NCI-H748 treated with DMSO at 0.1 percent for 48 hours (cell line): ENCODE measurements at places on chromosomes 5 and 9.
A peak's percentile ranks its signal among the peaks of the same experiment; 100 is the strongest.

GRCh38 chr9:134215699-134216448 is 51.5 kb upstream of the RNU6ATAC start:
- DNase-seq, result peak; percentile 14

- no peak for DNase-seq
Observed at GRCh38 chr9:120030847-120031246, 549.1 kb downstream of the CDK5RAP2 start.

DNA sequence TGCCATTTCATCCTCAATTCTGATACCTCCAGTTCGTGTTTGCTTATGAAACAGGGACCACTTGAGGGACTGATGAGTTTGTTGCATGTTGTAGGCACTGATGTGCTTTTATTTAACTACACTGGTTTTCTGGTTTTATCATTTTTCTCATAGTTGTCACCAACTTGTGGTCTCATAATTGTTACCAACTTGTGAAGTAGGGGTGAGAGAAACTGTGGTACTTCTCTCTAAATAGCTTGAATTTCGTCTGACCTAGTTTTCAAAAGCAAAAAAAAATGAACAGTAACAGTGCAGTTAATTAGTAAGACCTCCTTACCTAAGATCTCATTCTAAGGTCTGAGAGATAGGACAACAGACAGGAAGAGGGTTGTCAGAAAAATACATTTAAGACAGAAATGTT is 78.0 kb downstream of the ANXA2R start:
- no peak for DNase-seq

DNA sequence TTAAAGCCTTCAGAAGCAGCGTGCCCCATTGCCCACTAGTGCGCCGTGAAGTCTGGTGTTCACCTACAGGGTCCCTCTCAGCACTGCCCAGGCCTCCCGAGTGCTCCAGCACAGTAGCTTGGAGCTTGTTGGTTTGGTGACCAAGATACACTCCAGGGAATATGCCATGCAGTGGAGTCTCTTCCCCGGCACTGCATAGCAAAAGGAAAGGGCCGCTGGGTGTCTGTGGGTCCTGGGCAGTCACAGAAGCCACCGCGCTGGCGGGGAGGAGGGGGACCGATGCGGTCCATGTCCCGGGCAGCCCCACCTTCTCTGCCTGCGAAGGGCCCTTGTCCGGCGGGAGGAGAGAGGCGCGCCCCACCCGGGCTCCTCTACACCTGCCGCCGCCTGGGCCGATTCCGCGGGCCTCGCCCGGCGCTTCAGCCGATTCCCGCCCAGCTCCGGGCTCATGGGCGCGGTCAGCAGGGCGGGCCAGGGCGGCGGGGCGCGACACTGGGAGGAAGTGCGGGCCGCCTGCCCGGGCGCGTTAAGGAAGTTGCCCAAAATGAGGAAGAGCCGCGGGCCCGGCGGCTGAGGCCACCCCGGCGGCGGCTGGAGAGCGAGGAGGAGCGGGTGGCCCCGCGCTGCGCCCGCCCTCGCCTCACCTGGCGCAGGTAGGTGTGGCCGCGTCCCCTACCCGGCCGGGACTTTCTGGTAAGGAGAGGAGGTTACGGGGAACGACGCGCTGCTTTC is at the start of gene SYK:
SYK (plus strand) TSS at position 579 of the 732 bp plus-strand sequence. CDS start 42,080 bp downstream, outside the sequence.
- peak; percentile 73 for DNase-seq

- no peak for DNase-seq
Observed at GRCh38 chr5:125011419-125011818, 265.0 kb upstream of the ZNF608 start.

- DNase-seq, result no peak
Observed at GRCh38 chr9:86557063-86557766, 203.0 kb upstream of the TUT7 start.

- DNase-seq, result no peak
Observed at GRCh38 chr9:33346564-33346963, 55.8 kb downstream of the AQP7 start.

DNA sequence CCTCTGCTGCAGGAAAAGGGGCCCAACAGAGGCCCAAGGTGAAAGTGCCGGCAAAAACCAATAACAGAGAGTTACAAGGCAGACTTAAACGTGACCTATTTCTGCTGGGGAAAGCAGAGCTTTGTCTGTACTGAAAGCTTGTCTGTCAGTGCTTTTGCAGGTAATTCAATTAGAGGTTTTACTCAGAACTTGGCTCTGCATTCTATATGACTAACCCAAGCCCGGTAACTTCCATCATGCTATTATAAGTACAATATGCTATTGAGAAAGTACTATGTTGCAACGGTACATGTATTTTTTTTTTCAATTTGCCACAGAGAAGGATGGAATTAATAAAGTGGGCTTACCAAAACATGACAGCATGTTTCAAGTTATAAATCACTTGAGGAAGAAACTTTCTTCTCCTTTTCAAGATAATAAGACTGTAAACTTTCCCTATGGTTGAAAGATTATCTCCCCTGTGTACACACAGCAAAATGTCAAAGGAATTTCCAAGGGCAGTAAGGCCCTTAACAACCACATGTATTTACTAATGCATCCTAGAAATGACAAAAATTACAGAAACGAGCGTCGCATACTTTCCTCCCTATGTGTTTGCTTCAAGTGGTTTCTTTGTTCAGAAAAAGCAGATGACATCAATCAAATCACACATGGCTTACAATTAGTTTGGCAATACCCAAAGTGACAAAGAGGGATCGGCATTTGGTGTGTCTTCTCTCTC is 282.4 kb downstream of the EFNA5 start:
- no peak for DNase-seq

- no peak for DNase-seq
Observed at GRCh38 chr5:40258222-40258621, 421.5 kb upstream of the PTGER4 start.

GRCh38 chr5:91092859-91093783 is 290.0 kb downstream of the ARRDC3 start:
- no peak for DNase-seq

GRCh38 chr5:158805195-158805594 is 294.5 kb downstream of the EBF1 start:
- no peak for DNase-seq

DNA sequence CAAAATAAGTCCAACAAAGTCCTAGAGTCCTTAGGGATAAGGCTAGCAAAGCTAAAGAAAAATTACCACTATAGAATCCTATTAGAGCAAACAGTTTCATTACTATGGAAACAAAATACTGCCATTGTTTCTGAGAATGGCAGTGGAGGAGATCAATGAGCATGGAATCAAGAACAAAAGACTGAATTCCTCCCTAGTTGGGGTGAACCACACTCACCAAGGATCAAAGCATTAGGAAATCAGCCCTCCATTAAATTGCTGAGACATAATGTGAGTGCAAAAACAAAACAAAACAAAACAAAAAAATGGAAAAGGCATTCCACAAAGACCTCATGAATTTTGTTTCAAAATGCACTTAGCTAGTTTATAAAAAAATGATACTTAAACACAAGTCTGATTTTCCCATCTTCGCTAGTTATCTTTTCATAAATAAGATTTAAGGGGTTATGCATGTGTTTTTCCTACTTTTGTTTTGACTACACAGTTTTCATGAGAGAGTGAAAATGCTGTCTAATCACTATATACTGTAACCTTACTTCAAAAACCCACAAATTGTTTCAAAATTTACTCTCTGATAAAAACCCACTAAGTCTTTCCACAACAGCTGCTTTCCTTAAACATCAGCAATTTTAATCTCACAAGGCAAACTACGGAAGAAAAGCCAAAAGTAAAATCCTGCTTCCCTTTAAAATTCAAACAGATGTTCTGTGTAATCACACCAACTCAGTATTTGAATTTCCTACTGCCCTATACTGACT is 9.7 kb downstream of the SERINC5 start:
- peak; percentile 81 for DNase-seq

DNA sequence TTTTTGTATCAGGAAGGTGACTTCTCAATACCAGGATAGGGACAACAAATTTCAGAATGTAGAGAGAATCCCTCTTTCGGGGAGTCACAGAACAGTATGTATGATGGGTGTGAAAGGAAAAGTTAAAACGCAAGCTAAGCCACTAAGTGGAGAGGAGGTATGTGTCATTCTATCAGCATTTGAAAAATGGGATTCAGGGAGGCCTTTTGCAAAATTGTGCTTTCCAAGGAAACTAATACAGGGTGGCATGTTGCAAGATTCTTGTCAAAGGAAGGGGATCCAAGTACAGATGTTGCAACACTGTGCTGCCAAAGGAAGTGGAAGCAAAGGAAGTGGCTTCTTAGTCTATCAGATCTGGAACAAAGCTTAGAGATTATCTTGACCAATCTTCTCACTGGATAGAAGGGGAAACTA is 12.6 kb upstream of the TNIP1 start:
- no peak for DNase-seq

DNA sequence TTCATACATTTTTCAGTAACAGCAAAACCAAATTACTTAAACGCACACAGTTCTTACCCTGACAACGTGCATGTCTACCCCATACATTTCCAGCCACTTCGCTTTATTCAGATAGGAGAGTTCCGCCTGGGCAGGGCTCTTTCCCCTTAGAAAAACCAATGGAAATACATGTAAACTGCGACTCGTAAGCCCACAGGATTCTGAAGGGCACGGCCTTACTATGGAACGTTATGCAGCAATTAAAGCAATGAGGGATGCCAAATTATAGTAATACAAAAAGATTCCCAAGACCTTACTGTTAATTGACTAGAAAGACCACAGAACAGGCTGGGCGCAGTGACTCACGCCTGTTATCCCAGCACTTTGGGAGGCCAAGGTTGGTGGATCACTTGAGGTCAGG is 64.5 kb downstream of the EPB41L4B start:
- DNase-seq, result no peak

DNA sequence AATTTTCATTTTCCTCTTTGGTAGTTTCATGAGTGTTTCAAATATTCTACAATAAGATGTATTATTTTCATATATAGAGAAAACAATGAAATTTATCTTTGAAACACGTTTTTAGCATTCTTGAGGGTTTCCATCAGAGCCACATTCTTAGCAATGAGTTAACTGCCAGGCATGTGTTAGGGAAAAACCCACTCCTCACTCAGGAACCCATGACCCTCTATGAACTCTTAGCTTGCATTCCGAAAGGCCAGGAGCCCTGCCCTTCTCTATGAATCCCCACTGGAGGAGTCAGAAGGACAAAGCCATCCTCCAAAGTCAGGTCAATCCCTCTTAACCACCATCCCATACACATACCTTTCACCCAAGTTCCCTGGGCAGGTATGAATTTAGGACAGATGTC is 57.5 kb downstream of the ADAMTS12 start:
- no peak for DNase-seq

DNA sequence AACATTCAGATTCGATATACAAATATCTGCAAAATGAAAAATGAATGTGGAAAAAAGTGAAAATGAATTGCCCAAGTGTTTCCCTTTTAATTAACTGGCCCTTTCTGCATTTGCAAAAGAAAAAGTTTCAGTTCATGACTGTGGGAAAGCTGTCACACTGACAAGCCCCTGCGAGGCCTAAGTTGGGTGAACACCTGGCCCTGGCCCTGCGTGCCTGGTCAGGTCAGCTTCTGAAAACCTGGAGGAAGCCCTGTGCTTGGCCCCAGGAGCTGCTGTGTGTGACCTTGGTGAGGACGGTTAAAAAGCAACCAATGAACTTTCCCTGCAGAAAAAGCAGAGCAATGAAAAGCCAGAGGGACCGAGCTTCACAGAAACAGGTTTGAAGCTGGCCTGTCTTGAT is 41.0 kb upstream of the SHC3 start:
- no peak for DNase-seq

- no peak for DNase-seq
Observed at GRCh38 chr5:100516285-100516684, 18.9 kb upstream of the FAM174A start.

DNA sequence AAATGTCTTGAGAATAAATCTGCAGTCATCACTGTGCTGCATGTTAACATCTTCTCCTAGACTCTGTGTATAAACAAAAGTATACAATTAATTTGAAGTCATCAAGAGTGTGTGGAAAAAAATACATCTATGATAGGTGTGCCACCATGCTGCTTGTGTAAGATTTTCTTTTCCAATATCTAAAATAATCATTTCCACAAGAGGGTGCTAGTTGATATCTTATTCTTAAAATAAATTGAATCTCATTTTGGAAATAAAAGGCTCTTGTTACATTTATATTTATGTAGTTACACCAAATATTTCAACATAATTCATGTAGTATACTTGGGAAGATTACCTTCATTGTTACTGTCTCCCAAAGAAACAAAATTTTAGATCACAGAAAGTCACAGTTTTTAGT is 14.1 kb upstream of the MOCS2 start:
- peak; percentile 3 for DNase-seq

- DNase-seq, result no peak
Observed at GRCh38 chr9:117868594-117868993, 164.4 kb downstream of the TLR4 start.

GRCh38 chr5:33490071-33490665 is 49.4 kb downstream of the TARS1 start:
- no peak for DNase-seq

DNA sequence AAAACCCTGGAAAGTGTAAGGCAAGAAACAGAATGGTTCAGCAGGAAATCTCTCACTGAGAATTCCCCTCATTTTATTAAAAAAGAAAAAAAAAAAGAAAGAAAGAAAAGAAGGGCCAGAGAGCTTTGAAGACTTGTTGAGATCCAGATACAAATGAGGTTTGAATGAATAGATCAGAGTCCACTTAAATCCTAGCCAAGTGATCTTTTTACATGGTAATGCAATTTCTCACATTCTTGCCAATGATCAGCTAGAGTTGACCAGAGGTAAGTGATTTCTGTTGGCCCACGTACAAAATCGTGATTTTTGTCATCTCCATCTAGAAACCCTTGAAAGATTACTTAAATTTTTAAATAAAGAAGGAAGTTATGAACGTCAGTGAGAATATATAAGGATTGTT is 261.5 kb upstream of the PCSK5 start:
- no peak for DNase-seq

DNA sequence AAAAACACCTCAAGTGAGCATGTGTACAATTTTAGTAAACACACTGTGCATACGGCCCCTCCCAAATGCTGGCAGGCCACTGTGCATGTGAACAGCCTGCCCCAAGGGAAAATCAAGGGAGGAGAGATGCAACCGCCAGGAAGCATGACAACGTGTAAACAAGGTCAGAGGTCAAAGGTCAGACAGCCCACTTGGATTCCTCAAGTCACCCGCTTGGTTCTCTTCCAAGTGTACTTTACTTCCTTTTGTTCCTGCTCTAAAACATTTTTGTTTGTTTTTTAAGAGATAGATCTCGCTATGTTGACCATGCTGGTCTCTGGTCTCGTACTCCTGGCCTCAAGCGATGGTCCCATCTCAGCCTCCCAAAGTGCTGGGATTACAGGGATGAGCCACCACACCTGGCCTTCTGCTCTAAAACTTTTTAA is 126.7 kb upstream of the SHB start:
- no peak for DNase-seq

- no peak for DNase-seq
Observed at GRCh38 chr5:158538506-158539074, 561.1 kb downstream of the EBF1 start.

- no peak for DNase-seq
Observed at GRCh38 chr9:73135394-73135793, 16.3 kb upstream of the ANXA1 start.

GRCh38 chr5:156907667-156908066 is 55.4 kb downstream of the TIMD4 start:
- DNase-seq, result no peak
